ENCODE measurements at places on chromosomes 16 and 17.

DNA sequence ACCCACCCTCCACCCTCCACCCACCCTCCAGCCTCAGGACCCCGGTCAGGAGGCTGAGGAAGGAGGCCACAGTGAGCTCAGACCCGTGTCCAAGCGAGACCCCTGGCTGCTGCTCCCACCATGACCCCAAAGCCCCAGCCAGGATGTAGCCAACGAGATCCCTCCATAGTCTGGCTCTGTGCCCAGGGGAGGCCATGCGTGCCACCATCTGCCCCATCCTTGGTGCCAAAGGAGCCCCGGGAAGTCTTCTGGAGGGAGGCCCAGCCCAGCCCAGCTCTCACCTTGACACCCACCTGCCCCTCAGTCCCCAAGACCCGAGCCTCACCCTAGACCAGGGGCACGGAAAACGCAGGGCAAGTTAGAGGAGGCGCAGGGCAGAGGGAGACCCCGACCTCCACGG lies 34.2 kb downstream of the PIEZO1 start:
- no peak for DNase-seq

- no peak for DNase-seq
Measured at GRCh38 chr16:17635183-17635582, 164.4 kb upstream of the XYLT1 start.

- DNase-seq: peak; percentile 74
Measured at GRCh38 chr16:49498264-49498663, 124.7 kb downstream of the C16orf78 start.

GRCh38 chr17:78226759-78227454 lies 4.5 kb upstream of the TMEM235 start:
- no peak for DNase-seq

GRCh38 chr16:56228476-56228875 lies 37.2 kb downstream of the GNAO1 start:
- no peak for DNase-seq

DNA sequence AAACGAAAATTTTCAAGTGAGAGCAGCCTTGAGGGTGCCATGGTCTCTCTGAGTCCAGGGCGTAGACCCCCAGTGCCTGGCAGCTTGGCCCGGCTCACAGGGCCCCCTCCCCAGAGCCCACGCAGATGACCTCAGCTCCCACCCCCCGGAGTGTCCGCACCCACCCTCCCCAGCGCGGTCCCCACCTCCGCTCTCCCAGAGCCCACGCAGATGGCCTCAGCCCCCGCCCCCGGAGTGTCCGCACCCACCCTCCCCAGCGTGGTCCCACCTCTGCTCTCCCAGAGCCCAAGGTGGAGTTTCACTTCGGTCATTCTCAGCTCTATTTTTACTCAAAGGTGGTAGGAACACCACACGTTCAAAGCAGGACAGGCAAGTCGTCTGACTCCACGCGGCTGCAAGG lies 13.9 kb downstream of the ABR start:
- no peak for DNase-seq

- DNase-seq: no peak
Measured at GRCh38 chr16:57797526-57798266, 4.6 kb downstream of the KIFC3 start.

DNA sequence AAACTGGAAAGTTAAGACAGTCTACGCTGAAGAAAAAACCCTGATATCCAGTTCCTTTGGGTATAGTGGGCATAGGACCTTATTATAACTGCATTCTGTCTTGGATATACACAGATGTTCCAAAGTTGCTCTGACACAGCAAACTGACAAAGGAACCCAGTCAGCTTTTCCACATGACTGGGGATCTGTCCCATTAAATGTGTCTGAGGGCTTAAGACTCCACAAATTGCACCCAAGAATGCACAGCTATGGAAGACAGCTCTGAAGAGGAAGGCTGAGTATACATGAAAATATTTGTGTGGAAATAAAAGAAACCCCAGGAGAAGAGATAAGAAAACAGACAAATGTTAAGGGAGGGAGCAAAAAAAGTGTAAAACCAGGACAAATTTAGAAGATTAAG lies 114.1 kb downstream of the SPAG9 start:
- DNase-seq: no peak

DNA sequence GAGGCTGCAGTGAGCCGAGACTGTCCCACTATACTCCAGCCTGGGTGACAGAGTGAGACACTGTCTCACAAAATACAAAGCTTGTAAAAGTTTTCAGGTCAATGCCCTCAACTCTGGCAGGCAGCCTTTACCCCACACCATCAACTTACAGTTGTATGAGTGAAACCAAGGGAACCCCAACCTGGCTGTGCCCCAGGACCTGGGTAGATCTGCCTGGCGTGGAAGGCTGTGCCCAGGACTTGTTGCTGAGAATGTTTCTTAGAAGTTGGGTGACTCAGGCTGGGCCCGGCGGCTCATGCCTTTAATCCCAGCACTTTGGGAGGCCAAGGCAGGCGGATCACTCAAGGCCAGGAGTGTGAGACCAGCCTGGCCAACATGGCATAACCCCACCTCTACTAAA lies 7.8 kb downstream of the CES3 start:
- DNase-seq: no peak

GRCh38 chr17:57357392-57357784 lies 101.1 kb downstream of the MSI2 start:
- DNase-seq: no peak
